ENCODE measurements at places on chromosomes 4 and X.

GRCh38 chr4:3346146-3346545 lies 53.3 kb downstream of the RGS12 start:
- no peak for DNase-seq

- no peak for DNase-seq
These were observed 20.9 kb downstream of the RGS12 start for GRCh38 chr4:3313556-3314228.

DNA sequence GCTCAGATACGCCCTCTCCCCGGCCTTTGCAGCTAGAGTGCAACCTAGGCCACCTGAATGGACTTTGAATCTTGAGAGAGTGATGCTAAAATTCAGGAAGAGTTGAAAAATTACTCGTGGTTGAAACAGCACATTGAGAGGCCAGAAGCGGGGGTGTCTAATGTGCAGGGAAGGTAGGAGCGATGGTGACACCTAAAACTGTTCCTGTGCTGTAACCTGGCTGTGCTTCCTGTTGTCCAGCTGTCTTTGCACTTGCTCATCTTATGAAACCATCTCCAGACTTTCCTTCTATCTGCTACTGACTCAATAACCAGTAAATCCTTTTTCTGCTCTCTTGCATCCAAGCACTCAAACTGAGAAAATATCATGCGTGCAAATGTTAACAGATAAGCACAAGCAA lies 106.4 kb upstream of the RPS6KA3 start:
- no peak for DNase-seq

GRCh38 chrX:83771664-83772063 lies 89.3 kb upstream of the CYLC1 start:
- no peak for DNase-seq

GRCh38 chrX:21666252-21666651 lies 8.1 kb upstream of the KLHL34 start:
- DNase-seq: no peak

DNA sequence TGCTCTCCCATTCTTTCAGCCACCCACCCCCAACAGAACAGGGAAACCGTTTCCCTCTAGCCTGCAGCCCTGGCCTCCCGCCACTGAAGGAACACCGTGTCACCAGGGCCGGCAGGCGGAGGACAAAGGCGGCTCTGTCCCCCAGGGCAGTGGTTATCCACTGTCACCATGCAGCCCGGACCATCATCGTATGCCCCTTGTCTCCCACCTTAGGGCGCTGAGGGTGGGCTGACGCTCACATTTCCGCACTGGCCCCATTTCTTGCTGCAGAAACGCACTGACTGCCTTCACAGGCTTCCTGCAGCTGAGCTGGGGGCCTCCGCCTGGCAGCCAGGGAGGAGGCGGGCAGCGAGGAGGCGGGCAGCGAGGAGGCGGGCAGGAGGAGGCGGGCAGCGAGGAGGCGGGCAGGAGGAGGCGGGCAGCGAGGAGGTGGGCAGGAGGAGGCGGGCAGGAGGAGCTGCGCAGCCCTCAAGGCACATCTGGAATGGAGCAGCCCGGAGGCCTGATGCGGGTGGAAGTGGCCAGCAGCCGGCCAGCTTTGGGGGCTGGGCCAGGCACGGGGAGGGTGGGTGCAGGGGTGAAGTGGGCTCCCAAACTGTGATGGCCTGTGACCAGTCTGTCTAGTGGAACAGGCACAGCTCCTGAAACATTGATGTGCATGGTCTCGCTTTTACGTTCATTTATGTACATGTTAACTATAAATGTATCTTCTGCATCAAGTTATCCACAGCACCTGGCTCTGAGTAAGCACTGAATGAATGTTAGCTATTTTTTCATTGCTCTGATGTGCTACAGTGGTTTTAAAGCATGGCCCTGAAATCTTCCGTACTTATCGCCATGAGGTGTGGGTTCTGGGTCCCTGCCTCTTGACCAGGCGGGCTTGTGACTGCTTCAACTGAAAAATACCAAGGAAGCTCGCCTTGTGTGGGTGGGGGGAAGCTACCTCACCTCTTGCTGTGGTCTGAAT lies 20.6 kb upstream of the KIAA0232 start:
- peak; percentile 54 for DNase-seq

DNA sequence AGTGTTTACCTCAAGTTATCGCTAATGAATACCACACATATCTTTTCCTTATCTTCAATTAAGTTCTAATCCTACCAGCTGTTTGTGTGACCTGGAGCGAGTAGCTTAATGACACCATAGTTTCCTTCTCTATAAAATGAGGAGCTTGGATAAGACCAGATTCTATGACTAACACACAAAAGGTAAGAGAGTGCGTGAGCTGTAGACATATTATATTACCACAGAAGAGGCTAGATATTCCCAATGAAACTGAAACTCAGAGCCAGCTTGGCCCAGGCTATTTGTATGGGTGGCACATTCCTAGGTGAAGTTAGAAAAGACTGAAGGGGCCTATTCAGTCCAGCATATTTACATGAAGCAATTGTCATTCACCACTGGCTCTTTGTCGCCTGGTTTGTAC lies 30.2 kb downstream of the ASB5 start:
- DNase-seq: no peak

DNA sequence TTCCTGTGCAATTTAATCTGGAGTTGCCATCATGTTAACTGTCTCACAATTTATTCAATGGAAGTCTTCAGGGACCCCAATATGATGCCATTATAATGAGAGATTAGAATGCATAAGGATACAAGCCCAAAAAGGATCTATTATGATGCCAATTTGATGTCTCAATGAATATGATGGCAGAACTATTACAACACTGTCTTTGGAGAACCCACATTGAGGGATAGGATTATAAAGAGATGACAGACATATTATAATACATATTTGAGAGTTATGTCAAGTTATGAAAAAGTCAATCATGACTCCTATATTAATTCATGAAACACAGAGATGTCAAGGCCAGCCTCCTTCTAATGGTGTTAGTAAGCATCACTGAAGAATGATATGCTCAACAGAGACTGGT lies 1358.4 kb downstream of the PCDH19 start:
- DNase-seq: no peak

- DNase-seq: no peak
These were observed 822.3 kb upstream of the TENM3 start for GRCh38 chr4:181420950-181421349.

- DNase-seq: no peak
These were observed 69.6 kb downstream of the SPANXN4 start for GRCh38 chrX:143095321-143095720.

- no peak for DNase-seq
These were observed 201.6 kb downstream of the TEX13A start for GRCh38 chrX:105018865-105019264.

GRCh38 chrX:24081661-24082154 lies 27.0 kb downstream of the EIF2S3 start:
- peak; percentile 40 for DNase-seq

GRCh38 chr4:8645753-8646124 lies 53.2 kb downstream of the CPZ start:
- DNase-seq: peak; percentile 22

GRCh38 chrX:110268886-110269285 lies 49.0 kb downstream of the AMMECR1 start:
- DNase-seq: no peak

DNA sequence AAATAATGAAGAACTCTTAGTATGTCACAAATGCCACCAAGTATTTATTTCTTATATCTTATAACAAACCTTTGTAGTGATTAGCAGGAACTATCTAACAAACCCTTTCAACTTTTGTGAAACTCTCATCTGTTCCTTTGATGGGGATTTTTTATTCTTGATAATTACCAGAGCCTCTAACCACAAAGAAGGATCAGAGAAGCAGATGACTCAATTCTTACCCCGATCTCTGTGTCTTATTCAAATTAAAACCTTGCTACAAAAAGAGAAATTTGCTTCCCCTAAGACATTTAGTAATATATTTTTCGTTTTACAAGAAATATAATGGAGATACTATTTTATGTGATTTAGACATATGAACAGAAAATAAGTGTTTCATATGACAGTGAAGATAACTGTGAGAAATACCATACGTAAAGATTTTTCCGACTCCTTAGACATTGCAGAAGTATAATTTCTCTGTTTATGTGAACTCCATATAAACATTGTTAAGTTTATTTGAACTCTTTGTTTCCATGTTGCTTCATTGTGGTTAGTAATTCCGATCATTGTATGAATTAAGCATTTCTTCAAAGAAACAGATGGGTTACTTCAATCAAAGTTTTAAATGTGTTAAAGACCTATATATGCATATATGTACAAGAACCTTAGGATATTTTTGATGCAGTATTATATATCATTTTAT lies 205.4 kb downstream of the CFAP299 start:
- DNase-seq: no peak

DNA sequence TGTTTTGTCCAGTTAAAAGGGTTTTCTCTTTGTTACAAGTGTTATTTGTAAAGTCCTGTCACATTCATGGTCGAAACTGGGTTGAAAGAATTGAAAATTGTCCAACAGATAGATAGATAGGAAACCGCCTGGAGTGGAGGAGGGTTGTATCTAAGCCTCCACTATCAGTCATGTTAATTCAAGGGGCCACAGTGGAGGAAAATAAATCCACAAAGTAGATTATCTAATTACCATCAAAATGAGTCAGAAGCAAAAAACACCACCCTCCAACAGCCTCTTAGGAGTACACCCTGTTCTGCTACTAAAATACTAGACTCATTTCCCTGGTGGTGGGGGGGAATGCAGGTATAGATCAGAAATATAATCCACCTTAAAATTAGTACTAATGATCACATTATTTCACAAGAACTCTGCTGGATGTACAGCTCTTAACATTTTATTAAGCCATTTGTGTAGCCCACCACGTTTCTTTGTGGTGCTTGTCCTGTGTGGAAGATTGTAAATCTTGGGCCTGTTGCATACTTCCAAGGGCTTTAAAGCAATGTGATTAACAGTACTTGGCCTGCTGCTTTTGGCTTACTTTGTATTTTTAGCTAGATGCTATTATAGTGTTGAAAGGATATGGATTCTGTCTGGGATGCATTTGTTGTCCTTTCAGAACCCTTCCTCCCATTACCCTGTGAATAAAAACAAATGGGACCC lies 26.8 kb downstream of the RBBP7 start:
- DNase-seq: no peak

DNA sequence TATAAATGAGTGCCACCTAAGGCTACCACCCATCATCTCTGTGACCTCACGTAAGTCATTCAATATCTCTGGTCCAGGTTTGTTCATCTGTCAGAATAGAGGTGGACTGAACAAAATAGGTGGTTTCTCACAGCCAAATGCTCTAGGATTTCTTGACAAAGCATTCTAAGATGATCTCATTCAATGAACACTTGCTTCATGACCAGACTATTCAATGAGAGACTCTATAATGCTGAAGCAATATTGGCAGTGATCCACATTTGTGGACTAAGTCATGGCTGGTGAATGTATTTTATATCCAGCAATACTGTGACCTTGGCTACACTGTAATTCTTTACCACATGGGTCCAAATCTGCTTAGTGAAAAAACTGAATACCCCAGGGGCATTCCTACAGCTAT lies 37.9 kb downstream of the LDB2 start:
- no peak for DNase-seq

GRCh38 chr4:113674251-113674650 lies 87.3 kb downstream of the CAMK2D start:
- no peak for DNase-seq

GRCh38 chrX:39758791-39759525 lies 338.8 kb downstream of the BCOR start:
- DNase-seq: no peak

GRCh38 chrX:80576806-80577533 lies 156.7 kb downstream of the TENT5D start:
- DNase-seq: no peak

DNA sequence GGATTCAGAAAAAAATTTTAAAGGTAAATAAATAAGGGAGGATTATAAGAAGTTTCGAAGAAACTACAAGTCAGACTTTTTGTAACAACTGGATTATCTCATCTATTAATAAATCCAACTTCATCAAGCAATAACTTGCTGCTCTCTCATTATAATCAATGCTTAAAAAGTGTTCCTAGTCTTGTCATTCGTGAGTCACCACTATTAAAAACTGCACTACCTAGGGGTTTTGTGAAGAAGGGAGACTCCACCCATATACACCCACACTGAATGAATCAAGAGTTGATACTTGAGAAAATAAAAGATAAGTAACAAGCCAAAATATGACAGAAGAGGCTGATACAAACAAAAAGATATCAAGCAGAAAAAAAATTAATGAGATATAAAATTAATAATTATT lies 360.5 kb downstream of the ZNF674 start:
- no peak for DNase-seq

DNA sequence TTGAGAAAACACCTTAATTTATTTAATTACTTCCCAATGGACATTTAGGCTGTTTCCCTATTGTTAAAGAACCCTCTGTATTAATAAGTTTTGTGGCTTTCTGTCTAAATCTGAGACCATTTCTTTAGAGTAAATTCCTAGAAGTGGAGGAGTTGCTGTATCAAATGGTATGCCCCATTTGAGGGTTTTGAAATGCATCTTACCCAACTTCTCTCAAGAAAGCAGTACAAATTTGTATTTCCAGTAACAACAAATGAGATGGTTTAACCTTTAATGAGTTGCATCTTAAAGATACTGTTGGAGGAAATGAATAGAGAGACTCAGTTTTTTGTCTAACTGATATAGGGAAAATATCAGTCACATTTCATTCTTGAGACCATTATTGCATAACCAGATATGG lies 70.5 kb upstream of the CBLL2 start:
- DNase-seq: no peak

DNA sequence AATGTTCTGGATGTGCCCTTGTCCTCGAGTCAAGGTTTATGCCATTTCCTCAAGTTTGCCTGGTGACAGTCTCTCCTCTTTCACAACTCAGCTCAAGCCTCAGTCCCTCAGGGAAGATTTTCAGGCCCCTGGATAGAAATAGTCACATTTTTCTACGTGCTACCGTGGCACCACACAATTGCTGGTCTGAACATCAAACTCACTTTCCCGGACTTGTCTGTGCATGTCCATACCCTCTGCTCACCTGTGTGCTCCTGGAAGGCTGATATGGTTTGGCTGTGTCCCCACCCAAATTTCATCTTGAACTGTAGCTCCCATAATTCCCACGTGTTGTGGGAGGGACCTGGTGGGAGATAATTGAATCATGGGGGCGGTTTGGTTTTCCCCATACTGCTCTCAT lies 129.7 kb downstream of the HS3ST1 start:
- no peak for DNase-seq

- DNase-seq: no peak
These were observed 1411.1 kb upstream of the TENM3 start for GRCh38 chr4:180832073-180832472.

DNA sequence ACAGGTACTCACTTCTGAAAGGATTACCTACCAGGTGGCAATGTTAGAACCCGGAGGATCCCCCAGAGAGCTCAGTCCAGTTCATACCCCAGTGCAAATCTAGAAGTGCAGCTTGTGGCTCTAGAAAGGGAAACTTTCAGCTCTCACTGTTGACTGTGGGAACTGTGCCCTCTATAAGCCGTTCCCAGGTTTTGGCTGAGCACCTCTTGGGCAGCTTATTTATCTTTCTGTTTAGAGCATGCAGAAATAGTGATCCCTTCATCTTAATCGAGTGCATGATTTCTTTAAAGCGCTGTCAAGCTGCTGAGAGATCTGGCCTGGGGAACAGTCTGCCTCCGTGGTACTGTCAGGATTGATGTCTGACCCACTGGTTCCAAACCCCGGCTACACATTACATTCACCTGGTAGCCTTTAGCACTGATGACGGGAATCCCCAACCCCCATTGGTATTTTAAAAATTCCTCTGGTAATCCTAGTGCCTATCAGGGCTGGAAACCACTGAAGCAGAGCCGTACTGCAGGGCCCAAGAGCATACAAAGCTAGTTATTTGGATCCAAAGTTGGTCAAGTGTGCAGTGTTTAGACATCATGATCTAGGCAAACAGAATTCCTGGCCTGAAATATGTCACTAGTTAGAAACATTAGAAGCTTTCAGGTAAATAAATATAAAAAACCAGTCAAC lies 103.2 kb downstream of the KLHL8 start:
- no peak for DNase-seq

GRCh38 chr4:119559044-119559647 lies 69.5 kb downstream of the PDE5A start:
- DNase-seq: no peak
